ENCODE measurements at places on chromosomes 12 and 14.

- DNase-seq: no peak
These were observed 34.0 kb downstream of the VCPKMT start for GRCh38 chr14:50082308-50082742.

DNA sequence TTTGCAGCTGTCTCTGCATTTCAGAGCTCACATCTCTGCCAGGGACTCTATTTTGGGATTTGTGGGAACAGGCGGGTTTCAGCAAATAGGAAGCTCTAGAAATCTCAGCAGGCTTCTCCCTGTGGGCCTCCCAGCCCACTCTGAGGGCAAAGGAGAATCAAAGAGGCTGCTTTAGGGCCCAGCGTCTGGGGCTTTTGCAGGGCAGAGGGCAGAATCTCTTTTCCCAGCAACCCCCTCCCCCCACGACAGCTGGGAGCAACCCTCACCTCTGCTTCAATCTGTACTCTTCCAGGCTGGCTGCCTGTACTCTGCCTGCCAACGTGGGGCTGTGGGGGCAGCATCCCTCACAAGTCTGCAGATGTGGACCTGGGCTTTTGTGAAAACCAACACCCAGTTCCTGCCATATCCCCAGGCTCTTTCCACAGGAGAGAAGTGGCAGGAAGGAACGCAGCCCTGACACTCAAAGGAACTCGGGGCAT, 529.6 kb upstream of the TBX3 start:
- DNase-seq: no peak

- DNase-seq: no peak
These were observed 280.2 kb downstream of the CACNA1C start for GRCh38 chr12:2332947-2333346.

GRCh38 chr12:111384596-111384995, 15.7 kb upstream of the PHETA1 start:
- no peak for DNase-seq

DNA sequence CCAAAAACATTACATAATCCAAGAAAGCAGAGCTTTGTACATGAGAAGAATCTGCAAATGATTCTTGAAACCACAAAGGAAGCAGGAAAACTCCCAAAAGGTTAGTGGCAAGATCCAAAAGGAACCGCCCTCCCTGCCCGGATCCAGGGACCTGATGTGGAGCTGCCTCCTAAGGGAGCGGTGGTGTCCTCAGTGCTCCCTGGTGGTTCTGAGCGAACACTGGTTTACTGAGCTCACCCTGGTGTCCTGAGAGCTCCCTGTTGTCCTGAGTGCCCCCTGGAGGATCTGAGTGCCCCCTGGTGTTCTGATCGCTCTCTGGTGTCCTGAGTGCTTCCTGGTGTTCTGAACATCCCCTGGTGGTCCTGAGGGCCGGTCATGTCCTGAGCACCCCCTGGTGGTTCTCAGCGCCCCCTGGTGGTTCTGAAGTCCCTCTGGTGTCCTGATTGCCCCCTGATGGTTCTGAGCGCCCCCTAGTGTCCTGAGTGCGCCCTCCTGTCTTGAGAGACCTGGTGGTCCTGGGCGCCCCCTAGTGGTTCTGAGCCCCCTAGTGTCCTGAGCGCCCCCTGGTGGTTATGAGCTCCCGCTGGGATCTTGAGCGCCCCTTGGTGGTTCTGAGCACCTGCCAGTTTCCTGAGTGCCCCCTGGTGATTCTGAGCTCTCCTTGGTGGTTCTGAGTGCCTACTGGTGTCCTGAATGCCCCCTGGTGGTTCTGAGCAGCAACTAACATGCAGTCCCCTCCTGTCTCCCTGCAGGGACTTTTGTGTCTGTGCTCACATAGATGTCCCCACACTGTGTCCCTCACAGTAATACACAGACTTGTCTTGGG, 891.1 kb downstream of the TMEM121 start:
- DNase-seq: peak; percentile 51

GRCh38 chr14:76490735-76491134, 114.8 kb downstream of the ESRRB start:
- DNase-seq: no peak

DNA sequence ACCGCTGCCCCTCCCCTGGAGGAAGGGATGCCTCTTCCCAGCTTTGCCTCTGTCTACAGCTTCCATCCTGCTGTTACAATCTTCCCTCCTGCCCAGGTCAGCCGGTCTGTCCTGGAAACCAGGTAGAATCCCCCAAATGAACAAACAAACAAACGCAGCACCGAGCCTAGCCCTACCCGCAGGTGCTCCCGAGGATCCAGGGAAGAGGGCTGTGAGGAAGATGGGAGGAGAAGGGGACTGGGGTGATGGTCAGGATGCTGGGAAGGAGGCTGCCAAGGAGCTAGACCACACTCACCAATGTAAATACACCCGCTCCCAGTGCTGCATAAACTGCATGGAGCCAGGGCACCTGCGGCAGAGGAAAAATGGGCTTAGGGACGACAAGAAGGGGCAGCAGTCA, 16.6 kb downstream of the FAIM2 start:
- no peak for DNase-seq

DNA sequence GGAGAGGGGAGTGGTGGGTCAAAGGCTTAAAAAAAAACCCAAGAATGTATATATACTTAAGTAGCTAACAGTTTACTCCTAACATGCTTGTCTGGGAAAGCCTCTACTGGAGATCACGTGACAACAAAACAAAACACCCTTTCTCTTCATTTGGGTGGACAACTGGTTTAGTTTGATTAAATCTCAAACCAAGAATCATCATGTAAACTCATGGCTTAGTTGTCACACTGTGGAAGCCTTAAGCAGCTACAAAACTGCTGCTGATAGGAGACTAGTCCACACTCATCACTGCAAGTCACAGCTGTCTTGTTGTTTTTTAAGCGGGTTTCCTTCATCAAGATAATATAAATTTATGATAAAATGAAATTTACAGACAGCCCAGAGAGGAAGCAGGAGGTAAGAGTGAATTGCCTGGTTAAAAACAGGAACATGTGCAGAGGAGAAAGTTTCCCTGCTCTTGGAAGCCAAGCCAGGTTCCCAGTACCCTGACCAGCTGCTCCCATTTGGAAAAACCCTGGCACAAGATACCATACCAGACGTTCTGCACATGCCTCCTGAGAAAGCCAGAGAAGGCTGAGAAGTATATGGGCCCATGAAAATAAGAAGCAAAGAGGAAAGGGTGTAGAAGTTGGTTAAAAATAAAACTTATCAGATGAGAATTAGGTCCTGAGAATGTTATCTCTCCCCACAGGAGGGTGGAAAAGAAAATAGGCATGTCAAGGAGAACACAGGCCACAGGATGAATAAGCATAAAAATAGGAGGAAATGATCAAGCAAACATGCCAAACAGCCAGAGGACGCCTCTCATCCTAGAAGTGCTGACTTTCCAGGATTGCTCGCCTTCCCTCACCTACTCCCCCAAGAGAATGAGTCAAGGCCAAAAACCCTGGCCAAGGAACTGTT, 34.0 kb downstream of the EGLN3 start:
- DNase-seq: peak; percentile 77

DNA sequence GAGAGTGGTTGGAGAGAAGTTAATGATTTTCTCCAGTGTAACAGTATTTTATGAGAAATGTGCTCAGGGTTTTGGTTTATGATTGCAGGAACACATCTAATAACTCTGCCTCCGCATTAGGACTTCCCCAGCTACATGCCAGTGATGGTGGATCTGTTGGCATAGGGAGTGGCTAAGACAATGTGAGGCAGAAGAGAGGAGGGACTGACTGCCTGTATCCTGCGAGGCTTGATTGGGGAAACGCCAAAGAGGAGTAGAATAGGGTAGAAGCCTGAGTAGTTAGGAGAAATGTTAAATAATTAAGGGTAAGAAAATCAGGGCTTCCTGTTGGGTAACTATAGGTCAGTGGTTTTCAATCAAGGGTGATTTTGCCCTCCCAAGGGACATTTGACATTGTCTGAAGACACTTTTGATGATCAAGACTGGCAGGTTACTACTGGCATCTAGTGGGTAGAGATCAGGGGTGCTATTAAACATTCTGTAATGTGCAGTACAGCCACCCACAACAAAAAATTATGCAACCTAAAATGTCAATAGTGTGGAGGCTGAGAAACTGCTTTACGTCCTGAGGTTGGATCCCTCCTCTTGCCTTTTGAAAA, 12.8 kb downstream of the TDG start:
- DNase-seq: no peak

GRCh38 chr12:14999021-14999694, 26.3 kb downstream of the PDE6H start:
- DNase-seq: no peak

DNA sequence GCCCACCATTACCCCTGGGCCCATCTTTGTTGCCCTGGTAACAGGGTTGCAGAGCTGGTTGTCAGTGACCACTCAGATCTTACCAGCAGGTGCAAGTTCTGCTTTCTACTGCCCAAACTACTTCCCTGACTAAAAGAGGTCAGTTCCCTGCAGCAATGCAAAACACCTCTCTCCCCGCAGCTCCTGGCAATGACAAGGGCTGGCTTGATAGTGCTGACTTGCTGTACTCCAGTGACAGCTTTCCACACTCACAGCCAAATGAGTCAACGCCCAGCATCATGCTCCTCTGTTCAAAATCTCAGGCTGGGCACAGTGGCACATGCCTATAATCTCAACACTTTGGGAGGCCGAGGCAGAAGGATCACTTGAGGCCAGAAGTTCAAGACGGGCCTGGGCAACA, 90.6 kb downstream of the CIT start:
- DNase-seq: no peak

DNA sequence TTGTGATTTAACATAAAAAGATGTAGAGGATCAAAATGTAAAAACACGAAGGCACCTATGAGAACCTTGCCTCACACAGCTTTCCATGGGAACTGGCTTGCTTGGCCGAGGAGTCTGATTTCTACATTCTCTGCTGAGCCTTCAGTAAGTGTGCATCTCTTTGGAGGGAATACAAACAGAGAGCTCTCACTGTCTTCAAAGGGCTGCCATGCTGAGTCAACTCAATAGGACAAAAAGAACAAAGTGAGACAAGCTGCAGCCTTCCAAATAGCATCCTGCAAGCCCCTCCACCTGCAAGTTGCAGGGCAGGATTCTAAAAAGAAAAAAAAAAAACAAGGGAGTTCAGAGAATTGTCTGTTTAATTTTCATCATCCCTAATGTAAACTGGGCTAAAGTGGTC, 411.9 kb downstream of the NELL2 start:
- no peak for DNase-seq

DNA sequence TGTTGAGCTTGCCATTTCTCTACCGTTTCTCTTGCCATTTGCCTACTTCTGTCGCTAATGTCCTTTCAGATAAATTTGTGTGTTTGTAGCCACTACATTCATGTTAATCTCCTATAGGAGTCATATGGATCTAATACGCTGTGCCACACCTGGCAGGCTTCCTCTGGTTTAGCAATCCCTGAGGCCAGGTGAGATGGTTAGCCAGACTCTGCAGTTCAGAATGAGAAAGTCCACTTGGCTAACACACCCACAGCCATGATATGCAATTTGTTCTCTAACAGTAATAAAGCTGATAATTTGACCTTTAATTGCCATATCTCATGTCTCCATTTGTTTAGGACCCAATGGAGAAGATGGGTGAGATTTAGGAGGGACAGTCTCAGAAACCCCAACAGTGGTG, 1261.6 kb upstream of the TMEM132C start:
- no peak for DNase-seq

DNA sequence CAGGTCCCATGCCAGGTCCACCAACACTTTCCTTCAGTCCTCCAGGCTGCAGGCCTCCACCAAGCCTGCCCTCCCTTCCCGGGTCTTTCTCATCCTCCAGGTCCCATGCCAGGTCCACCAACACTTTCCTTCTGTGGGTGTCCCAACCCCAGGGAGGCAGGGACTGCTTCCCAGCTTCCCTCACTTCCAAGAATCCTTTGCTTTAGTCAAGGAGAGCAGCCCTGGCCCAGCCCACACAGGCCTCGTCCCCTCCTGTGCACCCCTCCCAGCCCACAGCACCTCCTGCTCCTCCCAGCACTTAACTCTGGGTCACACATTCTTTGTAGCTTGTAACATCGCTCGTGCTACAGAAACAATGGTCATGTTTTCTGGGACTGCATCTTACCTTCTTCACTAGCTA, 72.9 kb downstream of the TESC start:
- no peak for DNase-seq

GRCh38 chr12:131940141-131940547, 9.6 kb upstream of the EP400 start:
- no peak for DNase-seq

DNA sequence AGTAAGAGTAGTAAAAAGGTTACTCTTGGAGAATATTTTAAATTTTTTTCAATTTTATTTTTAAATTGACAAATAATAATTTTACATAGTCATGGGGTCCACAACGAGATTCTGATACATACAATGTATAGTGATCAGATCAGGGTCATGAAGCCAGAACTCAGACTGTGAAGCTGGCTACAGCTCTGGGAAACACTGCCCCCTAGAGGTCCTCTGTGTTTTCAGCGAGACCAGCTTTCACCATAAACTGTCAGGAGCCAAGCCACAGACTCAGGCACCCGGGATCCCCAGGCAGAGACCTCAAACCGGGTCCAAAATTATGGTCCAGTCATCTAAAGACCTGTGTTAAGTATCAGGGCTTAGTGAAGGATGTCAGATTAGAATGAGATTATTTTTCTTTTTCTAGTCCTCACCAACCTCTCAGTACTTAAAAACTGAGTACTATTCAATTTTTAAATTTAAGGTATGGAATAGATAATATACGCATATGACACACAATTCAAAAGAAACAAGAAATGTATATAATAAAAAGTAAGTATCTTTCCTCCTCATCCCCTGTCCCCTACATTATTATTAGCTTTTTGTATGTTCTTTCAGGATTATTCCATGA, 397.1 kb downstream of the MDGA2 start:
- peak; percentile 15 for DNase-seq

GRCh38 chr12:5771756-5772155, 173.3 kb downstream of the ANO2 start:
- DNase-seq: no peak

- DNase-seq: no peak
These were observed 341.0 kb upstream of the RGS6 start for GRCh38 chr14:71591231-71591630.

DNA sequence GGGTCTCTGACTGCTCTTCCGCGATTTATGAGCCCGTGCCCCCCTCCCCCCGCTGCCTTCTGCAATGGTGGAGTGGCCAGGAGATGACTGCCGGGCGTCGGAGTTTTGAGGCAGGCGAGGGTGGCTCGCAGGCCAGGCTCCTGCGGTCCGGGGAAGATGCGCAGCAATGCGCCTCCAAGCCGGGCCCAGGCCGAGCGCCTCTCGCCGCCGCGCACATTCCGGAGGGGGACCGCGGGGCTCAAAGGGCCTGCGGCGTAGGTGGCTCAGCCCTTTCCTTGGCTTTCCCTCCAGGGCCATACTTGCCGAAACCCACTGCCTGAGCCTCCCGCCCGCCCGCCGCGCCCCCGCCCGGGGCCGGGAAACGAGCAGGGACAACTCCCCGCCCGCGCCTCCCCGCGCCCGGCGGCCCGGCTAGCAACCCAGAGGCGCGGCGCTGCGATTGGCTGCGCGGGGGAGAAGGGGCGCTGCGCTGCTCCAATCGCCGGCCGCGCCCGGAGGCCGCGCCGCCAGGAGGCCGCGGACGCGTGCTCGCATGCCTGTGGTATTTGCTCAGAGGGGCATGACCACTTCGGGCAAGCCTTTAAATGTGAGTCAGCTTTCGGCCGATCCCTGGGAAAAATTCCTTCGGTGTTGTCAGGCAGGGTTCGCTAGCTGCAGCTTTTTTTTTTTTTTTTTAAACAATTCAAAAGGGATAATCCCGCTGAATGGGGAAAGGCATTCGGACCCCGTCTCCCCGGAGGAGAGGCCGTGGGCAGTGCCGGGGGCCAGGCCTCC, 157.9 kb upstream of the PARP11 start:
- DNase-seq: peak; percentile 99

All from Daoy (cell line).